ACHN (cell line): ENCODE measurements at places on chromosomes 6 and 20.
A peak's percentile ranks its signal among the peaks of the same experiment; 100 is the strongest.

- DNase-seq: peak; percentile 58
These were observed 537 bp downstream of the PPIL4 start for GRCh38 chr6:149545258-149545753.

DNA sequence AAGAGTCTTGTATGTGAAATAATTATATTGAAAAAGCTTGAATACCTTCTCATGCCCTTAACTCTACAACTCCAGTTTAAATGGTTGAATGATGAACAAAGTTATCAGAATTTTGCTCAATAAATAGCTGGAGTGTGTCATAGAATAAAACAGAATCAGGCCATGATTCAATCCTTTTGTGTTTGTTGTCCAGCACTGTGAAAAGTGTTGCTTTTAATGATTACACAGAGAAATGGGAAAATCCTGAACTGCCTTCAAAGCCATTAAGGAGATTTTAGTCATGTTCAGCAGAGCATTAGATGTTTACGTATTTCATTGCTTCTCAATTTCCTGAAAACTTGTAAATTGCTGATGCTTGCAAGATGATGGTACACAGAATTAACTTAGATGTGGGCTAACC, 262.9 kb upstream of the BTBD3 start:
- DNase-seq: no peak

GRCh38 chr6:125611573-125612344, 137.7 kb upstream of the HEY2 start:
- DNase-seq: no peak

GRCh38 chr20:33828326-33828844, 17.2 kb downstream of the CHMP4B start:
- no peak for DNase-seq

DNA sequence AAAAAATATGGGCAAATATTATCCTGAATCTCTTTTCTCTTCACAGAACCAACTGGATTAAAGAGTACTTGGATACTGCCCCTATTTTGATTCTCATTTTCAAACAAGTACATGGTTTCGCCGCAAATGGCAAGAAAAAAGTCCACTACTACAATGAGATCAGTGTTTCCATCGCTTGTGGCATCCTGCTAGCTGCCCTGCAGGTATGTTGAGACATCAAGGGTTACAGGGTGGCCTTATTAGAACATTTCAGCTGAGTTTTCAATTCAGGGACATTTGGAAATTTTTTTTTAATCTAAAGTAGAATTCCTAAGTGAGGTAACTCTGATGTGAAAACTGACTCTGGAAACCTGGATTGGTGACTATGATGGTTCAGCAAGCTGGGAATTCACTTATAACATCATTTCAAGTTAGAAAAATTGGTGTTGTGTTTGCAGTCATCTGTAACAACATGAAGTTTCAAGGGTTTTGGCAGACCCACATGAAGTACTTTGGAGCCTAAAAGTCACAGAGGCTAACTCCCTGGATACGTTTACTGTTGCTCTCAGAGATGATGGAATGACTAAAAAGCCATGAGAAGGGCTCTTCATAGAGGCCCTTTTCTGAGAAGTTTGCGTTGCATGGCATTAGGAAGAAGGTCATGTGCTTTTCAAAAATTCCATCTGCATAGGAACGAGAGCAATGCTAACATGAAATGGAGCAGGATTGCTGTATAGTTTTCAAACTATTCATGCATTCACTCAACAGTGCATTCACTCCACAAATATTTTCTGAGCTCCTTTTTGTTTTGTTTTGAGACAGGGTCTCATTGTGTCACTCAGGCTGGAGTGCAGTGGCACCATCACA, 25.5 kb downstream of the IYD start:
- DNase-seq: no peak

GRCh38 chr6:139905404-139906052, 531.1 kb upstream of the CITED2 start:
- no peak for DNase-seq

DNA sequence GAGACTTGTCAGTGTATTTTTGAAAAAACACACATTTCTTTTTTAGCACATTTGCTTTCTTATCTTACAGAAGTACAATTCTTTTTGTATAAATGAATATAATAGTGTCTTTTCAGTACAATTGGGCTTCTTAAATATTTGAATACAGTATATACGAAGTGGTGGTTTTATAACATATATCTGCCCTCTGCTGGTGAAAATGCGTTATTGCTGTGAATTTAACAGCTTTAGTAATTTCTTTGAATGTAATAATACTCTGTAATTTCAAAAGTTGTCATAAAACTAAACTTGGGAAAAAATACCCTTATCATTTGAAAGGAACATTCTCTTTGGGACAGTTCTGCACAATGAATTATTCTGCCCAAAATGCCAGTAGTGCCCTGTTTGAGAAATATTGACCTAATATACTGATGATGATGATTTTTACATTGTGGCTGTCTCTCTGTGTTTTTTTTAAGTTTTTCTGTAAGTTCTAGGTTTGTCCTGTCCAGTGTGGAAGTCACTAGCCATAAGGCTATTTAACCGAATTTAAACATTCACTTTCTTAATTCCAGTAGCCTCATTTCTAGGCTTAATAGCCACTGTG, 19.0 kb downstream of the SMAP1 start:
- DNase-seq: peak; percentile 55

- no peak for DNase-seq
These were observed 47.4 kb downstream of the BMP6 start for GRCh38 chr6:7773322-7773721.

GRCh38 chr6:105871542-105871941, 214.6 kb upstream of the PRDM1 start:
- no peak for DNase-seq

- DNase-seq: no peak
These were observed 689.9 kb upstream of the AGPAT4 start for GRCh38 chr6:161963634-161964234.

DNA sequence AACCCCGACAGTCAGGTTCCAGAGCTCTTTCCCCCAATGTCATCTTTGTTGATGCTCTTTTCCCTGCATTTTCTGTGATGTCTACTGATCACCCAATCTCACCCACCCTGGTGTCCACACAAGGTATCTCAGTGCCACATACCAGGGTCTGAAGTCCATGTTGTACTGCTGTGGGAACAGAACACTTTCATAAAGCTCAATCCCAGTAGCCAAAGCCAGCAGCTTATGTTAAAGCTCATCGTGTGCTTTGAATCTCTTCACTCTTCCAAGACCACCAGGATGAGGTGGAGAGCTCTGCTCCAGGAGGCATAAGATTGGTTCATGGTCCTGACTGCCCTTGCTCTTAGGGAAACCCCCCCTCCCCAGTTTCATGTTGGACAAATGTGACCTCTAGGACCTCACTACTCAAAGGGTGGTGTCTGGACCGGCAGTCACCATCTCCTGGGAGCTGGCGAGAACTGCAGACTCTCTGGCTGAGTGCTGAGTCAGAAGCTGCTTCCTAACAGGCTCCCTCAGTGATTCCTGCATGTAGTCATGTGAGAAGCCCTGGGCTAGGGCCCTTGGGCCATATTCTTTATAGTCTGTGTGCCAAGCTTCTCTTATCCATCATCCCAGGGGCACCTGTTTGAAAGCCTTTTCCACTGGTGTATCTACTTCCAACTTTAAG, 13.4 kb upstream of the CPNE5 start:
- peak; percentile 4 for DNase-seq

DNA sequence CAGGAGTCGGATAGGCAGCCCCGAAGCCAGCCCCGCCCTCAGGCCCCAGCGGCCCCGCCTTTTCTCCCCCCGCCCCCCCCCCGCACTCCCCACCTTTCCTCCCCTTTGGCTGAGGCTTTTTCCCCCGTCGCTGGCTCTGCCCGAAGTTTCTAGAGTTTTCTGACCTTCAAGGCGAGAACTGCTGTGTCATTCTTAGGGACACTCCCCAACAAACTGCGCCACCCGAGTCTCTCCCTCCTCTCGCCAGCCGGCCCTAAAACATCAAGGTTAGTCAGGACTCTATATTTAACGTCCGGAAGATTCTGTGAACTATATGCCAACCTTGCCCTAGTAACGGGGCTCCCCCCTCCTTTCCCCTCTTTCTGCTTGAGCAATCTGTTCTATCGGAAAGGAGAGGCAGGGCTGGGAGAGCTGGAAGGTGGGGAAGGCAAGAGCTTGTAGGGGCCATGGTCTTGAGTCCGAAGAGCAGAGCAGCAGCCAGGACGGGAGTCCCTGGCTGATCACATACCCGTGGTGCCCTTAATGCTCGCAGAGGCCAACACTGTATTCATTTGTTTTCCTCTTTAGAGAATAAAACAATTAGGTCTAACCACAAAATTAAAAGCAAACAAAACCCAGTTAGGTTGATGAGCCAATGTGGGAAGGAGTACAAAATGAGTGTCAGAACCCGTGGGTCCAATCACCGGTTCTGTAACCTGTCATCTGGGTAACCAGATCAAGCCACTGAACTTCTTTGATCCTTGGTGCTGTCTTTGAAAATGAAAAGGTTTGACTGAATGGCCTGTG, 5.3 kb upstream of the HSPA1B start:
- DNase-seq: no peak

DNA sequence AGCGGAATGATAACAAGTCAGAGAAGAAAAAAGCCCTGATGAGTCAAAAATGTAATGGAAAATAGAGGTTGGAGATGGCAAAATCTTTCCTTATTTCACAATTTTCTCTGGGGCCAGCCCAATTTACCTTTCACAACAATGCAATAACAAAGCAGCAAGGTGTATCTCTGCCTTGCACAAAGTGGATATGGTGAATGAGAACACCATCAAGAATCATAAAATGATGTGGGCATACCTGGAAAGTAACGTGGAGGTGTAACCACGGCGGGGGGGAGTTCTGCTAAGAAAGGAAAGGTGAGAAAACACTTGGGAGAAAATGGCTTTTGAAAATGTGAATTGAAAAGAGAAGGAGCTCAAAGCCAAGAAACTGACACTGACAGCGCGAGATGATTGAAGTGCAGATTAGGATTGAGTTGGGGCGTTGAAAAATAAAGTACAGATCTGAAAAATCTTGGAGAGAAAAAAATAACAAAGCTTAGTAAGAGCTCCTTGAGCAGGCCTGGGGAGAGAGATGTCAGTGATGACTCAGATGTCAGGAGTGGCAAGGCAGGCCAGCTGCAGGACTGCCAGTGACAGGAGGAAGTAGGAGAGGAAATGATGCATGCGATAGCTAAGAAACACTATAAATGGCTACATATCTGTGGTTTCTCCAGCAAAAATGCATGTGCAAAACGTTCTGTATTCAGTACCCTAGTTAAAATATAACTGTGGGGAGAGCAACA, 26.2 kb downstream of the ARHGAP18 start:
- peak; percentile 98 for DNase-seq

DNA sequence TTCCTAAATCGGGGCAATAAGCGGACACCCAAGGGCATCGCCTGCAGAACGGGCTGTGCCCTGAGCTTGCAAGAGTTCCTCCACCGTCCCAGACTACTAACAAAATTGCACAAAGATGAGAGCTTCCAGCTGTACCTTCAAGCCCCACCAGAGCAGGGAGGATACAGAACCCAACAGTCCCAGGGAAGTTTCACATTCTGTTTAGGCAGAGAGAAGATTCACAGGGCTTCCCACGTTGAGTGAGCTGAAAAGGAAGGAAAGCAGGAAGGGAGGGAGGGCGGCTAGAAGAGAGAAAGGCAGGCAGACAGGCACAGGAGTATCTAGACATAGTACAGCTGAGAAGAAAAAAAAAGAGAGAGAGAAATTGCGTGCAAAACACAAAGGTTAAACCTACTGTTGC, 112.6 kb upstream of the AFDN start:
- no peak for DNase-seq

GRCh38 chr6:105616521-105616920, 213.6 kb upstream of the PREP start:
- no peak for DNase-seq

DNA sequence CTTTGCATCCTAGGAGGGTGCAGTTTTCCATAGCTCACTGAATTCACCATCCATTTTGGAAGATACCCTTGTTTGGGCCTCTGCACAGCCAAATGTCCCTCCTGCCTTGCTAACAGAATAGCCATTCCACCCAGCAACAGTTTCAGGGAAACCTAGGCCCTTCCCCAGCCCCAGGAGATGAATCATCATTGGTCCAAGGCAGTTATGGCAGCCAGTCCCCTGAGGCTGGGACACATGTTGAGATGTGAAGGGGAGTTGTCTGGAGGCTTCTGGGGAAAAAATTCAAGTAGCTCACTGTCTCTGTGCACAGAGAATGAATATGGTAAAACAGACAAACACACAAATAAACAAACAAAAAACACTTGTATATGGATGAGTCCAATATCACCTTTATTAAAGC, 17.4 kb upstream of the SIRPB2 start:
- no peak for DNase-seq

GRCh38 chr6:17583811-17584210, 16.3 kb upstream of the FAM8A1 start:
- DNase-seq: no peak

DNA sequence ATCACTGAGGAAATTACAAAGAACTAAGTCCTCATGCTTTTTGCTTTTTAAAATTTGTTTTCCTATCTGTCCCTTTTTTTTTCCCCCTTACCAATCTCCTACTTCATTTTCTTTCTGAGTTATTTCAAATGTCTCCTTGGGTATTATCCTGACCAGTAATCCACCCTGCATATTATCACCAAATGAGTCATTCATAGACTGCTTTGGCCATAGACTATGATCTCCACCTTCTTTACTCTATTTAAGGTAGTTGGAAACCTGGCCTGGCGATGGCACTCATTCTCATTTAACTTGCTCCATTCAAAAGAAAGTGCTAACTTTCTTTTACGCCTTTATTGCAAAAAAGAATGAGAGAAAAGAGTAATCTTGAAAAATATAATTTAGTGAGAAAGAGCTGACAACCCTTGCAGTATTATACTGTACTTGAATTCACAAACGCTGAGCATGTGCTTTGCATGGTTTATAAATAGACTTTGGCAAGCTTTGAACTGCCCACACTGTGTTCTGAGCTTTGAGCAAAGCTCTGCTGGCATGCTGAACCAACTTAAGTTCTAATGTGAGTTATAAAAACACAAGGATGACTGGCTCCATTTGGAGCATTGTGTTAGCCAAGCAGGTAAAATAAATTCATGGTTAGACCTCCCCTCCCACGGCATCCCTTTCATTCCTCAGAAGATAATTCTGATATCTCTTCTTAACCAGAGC, 198.9 kb downstream of the NKAIN2 start:
- DNase-seq: no peak

- no peak for DNase-seq
These were observed 144.6 kb downstream of the TFAP2C start for GRCh38 chr20:56773749-56774148.

DNA sequence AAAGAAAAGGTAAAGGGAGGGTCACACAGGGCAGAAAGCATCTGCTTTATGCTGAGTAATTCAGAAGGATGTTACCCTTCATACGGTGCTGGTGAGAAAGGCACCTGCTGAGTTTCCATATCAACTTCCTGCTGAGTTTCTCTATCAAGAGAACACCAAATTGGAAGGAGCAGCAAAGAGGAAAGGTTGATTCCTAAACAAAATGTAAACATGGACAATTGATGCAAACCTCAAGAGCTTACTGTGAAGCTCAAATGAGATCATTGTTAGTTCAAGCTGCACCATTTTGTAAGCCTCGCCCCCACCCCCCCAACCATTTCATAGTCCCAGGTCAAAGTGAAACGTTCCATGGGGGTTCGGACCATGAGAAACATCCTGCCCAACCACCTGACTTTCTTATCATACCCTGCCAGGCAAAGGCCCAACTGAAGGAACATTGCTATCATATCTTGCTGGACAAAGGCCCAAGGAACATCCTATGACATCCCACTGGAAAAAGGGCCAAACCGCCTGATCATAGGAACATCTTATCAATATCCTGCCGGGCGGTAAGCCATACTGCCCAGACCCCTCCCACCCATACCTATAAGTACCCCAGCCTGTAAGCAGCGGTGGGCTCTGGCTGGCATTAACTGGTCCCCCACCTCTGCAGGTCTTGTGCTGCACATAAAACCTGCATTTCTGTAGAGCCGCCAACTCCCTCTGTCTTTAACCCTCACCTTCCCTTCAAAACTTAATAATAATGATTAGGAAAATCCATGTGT, 171.6 kb downstream of the UBE3D start:
- DNase-seq: no peak

GRCh38 chr6:109486068-109486467, 3.0 kb upstream of the ZBTB24 start:
- DNase-seq: no peak
